ENCODE measurements at places on chromosomes 1 and 21.

DNA sequence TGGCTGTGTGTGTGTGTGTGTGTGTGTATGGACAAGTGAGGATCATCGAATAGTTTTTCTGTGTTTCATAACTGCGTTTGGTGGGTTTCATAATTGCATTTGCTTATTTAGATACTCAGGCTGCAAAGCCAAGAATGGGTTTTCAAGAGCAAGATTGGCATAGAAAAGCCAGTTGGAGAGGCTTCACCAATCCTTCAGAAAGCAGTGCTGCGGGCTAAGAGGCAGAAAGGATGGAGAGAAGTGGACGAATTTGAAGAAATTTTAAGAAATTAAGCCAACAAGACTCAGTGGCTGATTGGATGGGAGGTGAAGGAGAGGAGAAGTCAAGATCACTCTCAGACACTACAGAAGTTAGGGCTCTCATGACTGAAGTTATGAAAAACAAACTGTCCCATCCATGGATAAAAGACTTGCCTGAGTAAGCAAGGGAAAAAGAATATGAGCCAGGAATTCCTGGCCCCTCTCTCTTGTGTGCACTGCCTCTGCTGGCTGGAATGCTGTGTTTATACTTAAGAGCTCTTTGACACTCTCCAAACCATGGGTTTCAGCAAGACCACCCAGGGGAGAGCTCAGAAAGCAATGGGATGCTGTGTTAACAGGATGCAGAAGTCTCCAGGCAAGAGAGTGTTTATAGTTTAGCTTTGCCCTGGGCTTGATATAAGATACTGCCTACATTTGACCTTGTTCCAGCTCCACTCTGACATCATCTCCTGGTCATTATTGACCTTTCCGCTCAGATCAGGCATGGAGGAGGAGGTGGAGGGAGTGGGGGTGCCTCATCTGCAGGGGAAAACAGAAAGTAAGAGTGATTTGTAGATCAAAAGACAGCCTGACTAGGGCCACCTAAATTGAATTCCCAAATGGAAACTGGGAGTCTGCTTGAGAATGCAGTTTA lies 232.0 kb upstream of the PLXNA2 start:
- DNase-seq = no peak

DNA sequence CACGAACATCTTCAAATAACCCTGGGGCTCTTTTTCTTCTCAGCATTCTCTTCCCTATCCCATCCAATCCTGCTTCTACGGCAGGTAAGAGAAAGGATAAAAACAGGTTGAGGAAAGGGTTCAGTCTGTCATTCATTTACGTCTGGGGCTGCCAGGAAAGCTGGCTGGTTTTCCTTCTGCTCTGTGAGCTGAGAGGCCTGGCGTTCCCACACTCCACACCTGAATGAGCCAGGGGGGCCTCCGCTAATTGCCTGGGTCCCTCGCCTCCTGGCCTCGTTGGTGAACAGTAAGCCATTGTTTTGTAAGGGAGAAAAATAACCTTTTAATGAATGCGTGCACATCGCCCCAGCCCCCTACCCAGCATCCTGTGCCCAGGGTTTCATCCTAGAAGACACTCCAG lies 70.8 kb upstream of the SIM2 start:
- no peak for DNase-seq

GRCh38 chr1:159652506-159652905 lies 61.9 kb downstream of the CRP start:
- DNase-seq = no peak

DNA sequence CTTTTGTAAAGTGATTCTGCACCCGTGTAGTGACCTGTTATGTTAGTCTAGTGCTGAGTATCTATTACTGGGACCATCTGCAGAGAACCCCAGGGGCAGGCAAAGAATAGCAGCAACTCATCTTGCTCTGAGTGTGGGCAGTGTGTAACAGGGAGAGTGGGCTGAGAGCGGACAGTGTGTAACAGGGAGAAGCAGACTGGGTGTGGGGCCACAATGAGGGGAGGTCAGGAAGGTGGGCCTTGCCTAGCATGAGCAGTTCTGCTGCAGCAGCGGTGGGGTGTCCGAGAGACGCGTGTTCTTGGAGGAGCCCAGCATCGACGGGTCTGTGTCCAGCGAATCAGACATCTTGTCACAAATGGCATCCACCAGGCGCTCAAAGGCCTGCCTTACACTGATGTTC lies 41.2 kb upstream of the NRDC start:
- no peak for DNase-seq

DNA sequence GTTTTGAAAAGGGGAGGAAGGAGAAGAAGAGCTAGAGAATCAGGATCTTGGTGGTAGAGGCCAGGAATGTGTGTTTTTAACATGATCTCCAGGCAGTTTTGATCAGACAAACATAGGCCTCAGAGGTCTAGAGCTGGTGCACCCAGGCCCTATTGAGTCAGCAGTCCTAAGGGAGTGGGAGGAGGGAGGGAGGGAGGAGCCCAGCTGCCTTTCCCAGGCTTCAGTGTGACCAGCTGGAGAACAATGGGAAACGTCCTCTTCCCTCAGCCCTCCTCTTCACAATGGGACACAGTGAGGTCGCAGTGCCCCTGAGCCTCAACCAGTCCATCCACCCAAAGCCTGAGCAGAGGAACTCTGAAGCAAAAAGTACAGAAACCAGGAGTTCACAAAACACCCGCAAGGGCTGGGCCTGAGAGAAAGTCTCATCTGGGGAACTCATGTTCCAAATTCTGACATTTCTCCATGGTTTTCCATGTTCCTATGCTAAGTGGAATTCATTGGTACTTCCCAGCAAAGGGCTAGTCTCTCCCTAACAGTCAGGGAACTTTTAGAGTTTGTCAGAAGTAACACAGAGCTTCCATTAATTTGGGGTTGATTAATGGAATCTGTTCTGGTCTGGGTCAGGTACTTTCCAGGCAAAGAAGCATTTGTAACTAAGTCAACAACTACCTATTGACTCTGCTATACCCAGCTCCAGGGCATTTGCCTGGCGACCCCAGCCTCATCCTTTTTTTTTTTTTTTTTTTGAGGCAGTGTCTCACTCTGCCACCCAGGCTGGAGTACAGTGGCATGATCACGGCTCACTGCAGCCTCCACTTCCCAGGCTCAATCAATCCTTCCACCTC lies 37.5 kb downstream of the ELAPOR1 start:
- DNase-seq = no peak

GRCh38 chr1:33237579-33237978 lies 18.7 kb upstream of the ZNF362 start:
- DNase-seq = no peak

GRCh38 chr1:164589961-164590507 lies 31.1 kb downstream of the PBX1 start:
- no peak for DNase-seq

GRCh38 chr1:20328201-20328600 lies 37.5 kb downstream of the VWA5B1 start:
- DNase-seq = no peak

DNA sequence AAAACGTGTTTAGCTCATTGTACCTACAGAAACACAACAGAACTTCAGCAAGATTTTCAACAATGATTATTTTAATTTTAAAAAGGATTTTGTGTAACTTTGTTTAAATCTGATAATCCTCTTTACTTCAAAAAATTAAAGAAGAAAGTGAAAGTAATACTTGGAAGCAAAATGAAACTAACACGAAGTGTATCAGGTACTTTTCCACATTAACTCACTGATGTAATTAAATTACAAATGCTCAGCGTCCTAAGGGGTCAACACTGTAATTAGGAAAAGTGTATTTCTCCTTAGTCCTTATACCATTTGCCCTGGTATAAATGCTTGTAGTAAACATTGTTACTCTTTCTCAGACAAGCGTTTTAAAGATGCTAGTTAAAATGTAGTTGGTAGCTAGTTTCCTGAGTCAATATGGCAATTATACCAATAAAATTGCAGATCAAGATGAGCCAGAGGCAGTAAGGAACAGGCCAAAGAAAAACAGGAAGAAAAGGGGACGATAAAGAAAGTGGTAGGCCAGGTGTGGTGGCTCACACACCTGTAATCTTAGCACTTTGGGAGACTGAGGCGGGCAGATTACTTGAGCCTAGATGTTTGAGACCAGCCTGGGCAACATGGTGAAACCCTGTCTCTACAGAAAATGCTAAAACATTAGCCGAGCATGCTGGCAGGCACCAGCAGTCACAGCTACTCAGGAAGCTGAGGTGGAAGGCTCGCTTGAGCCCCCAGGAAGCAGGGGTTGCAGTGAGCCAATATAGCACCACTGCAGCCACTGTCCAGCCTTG lies 553.0 kb downstream of the SMYD3 start:
- no peak for DNase-seq

DNA sequence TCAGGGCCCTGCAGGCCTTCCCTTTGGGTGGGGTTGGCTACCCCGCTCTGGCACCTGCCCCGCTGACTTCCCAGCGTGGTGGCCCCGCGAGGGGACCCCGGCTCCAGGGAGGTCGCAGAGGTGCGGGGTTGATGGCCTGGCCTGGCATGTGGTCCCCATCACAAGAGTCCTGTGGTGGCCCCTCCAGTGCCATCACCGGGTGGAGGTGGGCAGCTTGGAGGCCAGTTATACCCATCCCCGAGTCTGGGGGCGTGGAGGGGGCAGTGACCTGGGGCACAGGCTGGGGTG lies 26.8 kb downstream of the PRMT2 start:
- no peak for DNase-seq

- no peak for DNase-seq
Observed at GRCh38 chr1:75764057-75764655, 21.9 kb upstream of the RABGGTB start.

DNA sequence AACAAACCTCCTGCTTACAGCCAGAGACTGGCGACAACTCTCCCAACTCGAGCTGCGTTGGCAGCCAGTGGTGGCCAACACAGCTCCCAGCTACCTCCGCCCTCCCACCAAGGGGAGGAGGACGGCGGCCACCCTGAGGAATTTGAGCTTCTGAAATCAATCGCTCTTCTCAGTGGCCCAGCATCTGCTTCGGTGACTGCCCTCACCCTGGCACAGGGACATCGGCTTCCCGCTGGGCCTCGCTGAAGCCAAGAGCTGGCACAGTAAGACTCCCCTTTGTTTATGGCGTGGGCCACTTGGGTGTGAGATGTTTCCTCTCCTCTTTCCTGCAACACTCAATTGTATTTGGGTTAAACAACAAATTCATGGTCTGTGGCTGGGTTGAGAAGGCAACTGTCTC lies 136.2 kb downstream of the ZBTB18 start:
- DNase-seq = no peak

- DNase-seq = no peak
Observed at GRCh38 chr1:202155478-202156021, 4.9 kb downstream of the PTPN7 start.

DNA sequence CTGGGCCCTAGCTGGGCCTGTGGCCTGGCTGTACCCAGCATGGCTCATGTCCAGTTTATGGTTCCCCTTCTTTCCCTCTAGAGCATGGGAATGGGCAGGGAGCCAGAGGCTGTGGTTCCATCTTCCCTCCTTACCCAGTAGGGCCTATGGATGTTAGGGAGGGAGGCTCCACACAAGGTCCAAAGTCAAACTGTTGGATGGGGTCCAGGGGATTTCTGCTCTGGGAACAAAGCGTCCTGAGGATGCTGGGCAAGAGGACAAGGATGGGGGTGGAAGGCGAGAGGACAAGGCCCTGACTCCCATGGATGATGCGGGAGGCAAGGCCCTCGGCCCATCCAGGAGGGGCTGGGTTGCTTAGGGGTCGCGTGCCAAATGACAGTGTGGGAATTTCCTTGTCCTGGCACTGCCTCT lies 17.3 kb downstream of the CSF1 start:
- DNase-seq = no peak
